Fibroblast of pulmonary artery (primary cell): ENCODE measurements at places on chromosomes 2 and 18.

DNA sequence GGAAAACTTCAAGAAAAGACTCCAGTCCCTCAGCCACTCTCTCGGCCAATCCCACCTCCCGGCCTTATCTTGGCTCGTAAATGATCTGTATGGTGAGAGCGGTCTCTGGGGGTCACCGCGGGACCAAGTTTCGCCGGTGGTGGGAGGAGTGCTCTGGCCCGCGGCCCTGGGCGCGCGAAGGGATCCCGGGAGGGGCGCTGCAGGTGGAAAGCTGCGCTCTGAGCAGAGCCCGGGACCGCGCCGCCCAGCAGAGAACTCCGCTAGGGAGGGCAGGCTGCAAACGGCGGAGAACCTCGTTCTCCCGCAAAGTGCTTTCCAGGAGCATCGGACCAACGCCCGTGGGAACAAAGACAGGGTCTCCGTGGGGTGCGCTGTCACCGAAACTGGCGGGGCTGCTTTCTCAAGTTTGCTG is 622 bp downstream of the LRP2 start:
- no peak for DNase-seq

DNA sequence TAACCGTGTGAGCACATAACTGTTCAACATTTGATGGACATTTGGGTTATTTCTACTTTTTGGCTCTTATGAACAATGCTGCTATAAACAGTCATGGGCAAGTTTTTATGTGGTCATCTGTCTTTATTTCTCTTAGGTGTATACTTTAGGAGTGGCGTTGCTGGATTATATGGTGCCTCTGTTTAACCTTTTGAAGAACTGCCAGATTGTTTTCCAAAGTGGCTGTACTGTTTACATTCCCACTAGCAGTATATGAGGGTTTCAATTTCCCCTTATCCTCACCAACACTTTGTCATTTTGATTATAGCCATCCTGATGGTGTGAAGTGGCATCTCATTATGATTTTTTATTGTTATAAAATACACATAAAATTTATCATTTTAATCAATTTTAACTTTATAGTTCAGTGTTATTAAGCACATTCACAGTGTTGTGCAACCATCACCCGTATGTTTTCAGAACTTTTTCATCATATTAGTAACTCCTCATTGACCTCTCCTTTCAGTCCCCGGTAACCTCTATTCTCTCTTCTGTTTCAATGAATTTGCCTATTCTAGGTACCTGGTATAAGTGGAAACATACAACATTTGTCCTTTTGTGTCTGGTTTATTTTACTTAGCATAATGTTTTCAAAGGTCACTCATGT is 55.4 kb downstream of the EML4 start:
- no peak for DNase-seq

DNA sequence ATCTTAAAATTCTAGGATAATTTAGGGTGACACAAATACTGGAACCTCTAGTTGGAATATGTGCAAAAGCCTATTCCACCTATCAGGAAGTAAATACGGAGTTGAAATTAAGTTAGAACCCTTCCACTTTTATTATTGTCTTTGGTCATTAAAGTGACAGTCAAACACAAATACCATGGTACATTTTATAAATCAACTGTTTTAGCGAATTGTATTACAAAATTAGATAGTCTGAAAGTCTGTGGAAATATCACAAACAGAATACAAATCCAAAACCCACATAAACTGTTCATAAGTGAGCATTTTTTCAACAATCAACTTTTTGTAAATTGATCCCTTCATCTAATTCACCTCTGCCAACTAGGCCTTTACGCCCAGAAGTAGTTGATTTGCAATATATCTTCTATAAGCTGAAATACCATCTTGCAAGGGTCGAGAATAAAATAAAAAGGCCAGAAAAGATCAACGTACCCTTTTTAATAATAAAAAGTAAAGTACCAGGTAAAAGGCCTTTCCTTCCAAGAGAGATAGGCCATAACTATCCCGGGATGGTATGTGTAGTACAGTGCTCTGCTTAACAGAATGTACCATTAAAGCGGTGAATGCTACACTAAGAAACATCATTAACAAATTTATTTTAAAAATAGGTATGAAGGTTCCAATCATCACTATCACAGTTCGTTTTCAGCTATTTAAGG is 1.3 kb downstream of the USP34 start:
- DNase-seq: peak; percentile 30

GRCh38 chr2:71802556-71802955 is 345.1 kb downstream of the CYP26B1 start:
- no peak for DNase-seq

DNA sequence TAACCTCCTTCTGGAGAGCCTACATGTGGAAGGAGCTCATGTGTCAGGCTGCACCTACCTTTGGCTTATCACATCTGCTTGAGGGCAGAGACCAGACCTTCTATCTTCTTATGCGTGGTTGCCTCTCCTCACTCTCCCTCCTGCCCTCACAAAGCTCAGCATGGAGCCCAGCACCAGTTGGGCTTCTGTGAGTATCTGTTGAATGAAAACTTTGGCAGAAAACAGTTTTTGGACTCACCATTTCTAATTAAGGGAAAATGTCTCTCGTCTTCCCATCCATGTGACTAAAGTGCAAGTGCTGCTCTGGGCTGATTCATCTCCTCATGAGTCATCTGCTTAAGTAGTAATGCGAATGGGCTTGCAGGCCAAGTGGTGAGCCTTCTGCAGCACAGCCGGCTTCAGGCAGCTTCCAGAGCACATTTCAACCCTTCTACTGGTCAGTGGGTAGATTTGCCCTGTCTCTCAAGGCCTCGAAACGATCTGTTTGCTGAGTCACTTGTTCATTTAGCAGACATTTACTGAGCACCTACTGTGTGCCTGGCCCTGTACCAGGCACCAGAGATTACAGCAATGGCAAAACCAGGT is 102.6 kb downstream of the VSNL1 start:
- DNase-seq: peak; percentile 93

GRCh38 chr2:33241581-33241980 is 234.9 kb upstream of the RASGRP3 start:
- peak; percentile 45 for DNase-seq

DNA sequence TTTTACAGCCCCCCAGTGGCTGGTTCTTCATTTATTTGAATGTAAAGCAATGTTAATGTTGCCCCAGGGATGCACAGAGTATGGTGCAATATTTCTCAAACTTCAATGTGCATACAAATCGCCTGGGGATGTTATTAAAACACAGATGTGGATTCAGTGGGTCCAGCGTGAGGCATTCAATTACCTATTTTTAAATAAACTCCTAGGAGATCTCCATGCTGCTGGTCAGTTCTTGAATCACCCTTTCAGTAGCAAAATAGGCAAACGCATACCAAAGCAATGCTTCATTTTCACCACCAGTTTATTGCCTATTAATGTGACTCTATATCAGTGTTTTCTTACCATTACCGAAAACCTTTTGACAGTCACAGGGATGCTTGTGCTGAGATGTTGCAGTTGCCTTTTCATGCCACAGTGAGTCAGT is 530.7 kb downstream of the CBLN2 start:
- DNase-seq: no peak

- DNase-seq: no peak
These were observed 11.4 kb downstream of the CDK5R2 start for GRCh38 chr2:218970894-218971293.

DNA sequence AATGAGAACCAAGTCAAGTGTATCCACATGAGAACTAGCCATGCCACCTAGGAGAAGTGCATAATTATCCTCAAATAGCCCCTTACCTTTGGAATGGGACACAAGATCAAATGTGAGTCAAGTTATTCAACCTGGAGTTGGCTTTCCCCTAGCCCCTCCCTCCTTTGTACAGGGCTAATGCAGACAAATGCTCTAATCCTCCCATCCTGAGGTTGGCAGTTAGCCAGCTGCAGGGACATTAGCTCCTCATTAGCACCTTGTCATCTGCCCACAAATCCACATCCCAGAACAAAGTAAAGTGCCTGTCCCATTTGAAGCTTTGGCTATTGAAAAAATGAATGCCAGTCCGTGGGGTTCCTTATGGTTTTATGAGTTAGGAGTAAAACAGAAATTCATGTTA is 294.1 kb upstream of the FANCL start:
- no peak for DNase-seq

DNA sequence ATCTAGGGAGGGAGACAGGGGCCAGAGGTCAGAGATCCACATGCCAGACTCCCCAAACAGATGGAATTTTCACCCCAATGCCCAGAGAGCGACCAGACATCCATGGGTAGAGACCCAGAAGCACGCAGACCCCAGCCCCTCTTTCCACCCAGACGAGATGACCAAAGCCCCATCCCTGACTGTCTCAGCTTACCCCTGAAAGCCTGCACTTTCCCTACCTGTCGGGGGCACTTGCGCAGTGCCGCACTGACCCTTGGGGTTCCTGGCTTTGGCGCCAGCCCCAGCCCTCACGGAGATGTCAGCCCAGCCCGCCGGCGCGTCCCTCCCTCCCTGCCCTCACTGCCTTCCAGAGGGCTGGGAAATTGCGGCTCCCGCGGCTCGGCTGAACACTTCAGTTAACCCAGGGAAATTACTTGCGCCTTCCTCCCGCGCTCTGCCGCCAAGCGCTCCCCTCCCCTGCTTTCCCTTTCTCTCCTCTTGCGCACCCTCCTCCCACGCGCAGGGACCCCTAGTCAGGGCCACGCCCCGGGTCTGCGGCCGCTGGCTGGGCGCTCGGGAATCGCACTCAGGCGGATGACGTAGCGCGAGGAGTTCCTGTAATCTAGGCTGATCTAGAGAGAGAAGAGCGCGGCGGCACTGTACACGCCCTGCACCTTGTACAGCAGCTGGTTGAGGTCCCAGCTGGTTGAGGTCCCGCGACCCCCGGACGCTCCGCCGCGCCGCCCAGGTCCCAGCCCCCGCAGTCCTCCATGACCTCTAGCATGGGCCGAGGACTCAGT is 12.0 kb downstream of the ALPG start:
- DNase-seq: peak; percentile 3

GRCh38 chr2:239951129-239951734 is 73.9 kb downstream of the NDUFA10 start:
- no peak for DNase-seq

DNA sequence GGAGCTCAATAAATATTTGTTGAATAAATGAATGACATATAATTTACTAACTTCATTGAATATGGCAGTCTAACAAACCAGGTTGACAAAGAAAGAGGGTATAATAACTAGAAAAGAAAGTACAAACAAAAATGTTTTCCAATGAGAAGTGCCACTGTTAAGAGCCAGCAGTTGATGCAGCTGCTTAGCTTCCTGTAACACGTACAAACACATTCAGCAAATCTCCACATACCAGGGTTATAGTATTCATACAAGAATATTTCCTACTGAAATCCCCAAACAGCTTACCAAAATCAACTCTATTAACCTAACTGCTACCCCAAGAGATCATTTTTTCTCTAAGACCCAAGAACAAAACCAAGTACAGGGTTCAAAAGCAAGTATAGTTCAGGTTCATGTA is 77.7 kb downstream of the THADA start:
- DNase-seq: peak; percentile 49

GRCh38 chr18:14919666-14920065 is 171.7 kb downstream of the ANKRD30B start:
- DNase-seq: no peak

DNA sequence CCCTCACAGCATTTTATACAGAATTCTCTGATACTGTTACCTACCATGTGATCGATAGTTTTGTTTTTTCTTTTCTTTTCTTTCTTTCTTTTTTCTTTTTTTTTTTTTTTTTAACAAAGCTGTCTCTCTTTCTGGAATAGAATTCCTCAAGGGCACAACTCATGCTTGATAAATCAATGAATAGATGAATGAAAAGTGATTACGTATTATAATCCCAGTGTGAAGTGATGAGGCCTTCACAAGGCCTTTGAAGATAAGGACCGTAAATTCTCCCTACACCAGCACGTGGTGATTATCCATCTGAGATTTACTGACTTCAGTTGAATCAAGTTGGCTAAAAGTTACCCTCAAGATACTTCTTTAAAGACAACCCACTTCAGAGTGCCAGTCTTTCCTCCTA is 46.6 kb upstream of the RMDN2 start:
- DNase-seq: no peak

- DNase-seq: no peak
These were observed 12.3 kb downstream of the MAP3K20 start for GRCh38 chr2:173087793-173088496.

- peak; percentile 10 for DNase-seq
These were observed 418.8 kb downstream of the NRXN1 start for GRCh38 chr2:50613161-50613560.

GRCh38 chr18:75407468-75408437 is 19.8 kb downstream of the SMIM21 start:
- peak; percentile 7 for DNase-seq

GRCh38 chr2:56204556-56204955 is 20.8 kb downstream of the CCDC85A start:
- DNase-seq: no peak

- peak; percentile 92 for DNase-seq
These were observed 42.1 kb upstream of the RFX8 start for GRCh38 chr2:101516823-101517690.

- peak; percentile 62 for DNase-seq
These were observed 127.7 kb downstream of the DOK6 start for GRCh38 chr18:69528435-69528834.

DNA sequence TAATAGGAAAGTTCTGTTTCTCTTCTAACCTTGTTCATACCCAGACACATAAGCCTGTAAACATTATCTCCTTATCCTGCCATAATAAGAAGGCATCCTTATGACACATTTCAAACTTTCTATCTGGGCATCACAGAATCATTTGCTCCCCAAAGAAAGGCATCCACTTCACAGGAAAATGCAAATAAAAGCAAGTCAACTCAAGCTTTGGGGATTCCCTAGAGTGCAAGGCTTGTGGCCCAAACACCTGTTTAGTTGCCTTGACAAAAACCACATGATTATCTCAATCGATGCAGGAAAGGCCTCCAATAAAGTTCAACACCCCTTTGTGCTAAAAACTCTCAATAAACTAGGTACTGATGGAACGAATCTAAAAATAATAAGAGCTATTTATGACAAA is 195.7 kb upstream of the GALNT5 start:
- no peak for DNase-seq

- no peak for DNase-seq
These were observed 5.9 kb upstream of the POMC start for GRCh38 chr2:25174192-25174861.

GRCh38 chr18:366466-367061 is 98.7 kb upstream of the THOC1 start:
- DNase-seq: no peak

GRCh38 chr2:216030216-216030615 is 16.9 kb upstream of the MREG start:
- DNase-seq: no peak

DNA sequence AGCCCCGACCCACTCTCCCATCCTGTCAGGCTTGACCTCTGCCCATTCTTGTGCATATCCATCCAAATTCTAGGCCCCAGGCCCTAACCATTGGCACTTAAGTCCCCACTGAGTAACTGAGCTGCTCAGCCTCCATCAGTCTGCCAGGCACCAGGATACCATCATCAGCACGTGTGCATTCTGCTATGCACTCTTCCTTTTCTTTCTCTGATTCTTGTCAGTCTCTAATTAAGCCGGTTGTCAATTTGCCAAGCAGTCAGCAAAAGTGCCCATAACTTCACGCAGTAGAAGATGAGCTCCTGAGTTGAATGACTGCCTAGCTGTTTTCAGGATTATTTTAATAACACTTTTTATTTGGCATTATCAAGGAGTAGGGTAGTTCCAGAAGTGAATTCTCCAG is 107.2 kb downstream of the FEZ2 start:
- DNase-seq: no peak

- DNase-seq: peak; percentile 63
These were observed 222.9 kb upstream of the AGAP1 start for GRCh38 chr2:235270956-235271355.

- DNase-seq: peak; percentile 57
These were observed 485.2 kb downstream of the PTPRM start for GRCh38 chr18:8052237-8052701.

GRCh38 chr18:10271481-10271880 is 183.0 kb upstream of the APCDD1 start:
- no peak for DNase-seq

- DNase-seq: peak; percentile 10
These were observed 97.4 kb downstream of the LRP1B start for GRCh38 chr2:142033393-142033792.
